ENCODE measurements at places on chromosomes 6 and 20.

DNA sequence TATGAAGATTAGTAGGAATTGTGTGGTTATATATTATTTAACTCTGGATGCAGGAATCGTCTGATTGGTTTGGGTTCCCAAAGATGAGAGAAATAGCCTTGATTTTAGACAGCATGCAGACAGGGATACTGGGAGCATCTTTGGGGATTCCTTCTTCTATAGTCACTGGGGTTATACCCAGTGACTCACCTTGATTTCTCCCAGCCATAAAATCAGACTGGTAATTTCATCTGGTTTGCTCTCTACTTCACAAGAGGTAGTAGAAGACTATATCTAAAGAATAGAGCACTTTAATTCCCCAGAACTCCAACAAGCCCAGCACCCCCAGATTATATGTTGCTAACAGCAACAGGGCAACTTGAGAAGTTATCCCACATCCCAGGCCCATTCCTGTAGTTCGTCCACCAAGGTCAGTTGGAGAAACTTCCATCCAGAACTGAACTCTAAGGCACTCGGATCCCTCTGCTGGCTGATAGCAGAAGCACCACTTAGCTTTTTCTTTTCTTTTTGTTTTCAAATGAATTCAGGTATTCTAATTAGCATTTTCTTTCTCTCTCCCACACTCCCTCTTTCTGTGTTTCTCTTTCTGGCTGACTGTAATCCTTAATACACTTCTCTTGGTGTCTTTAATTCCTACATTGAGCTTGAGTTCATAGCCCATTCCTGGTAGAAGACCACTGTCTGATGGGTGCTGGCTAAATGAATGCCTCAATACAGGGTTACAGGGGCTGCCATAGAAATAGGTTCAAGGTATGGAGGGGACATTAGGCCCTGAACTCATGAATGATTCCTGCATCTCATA lies 20.4 kb upstream of the EFHC1 start:
- DNase-seq: no peak

DNA sequence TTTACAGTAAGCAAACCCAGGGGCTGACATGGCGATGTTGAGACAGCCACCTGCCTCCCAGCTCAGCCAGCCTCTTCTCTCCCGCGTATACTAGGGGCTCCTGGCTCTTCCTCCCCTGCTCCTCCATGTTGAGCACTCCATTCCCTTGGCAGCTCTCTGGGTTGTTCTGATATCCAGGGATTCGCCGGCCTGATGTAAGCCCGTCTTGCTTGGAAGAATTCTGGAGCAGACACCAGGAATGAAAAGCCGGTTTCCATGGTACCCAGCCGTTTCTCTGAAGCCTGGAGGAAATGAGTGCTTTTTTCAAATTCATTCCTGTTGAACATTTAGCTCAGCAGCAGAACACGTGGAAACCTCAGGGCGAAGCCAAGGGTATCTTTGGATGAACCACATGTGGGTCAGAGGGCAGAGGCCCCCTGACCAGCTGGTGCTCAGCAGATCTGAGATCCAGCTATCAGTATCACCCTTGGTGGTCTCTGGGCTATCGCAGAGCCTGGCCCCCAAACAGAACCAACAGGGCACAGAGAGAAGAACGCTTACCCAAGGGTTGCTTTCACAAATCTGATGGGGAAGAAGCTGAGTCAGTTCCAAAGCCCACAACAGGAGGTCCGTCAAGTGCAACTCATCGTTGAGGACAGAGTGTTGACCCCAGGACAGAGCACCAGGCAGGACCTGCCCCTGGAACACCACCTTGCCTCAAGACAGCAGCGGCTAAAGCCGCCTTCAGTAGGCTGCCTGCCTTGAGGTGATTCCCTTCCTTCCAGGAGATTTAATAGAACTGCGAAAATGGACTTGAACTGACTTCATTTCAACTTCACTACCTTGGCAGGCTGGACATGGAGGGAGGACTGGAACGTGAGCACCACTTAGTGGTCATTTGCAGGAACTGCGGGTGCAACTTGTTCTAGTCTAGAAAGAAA lies 96.1 kb upstream of the RIN2 start:
- DNase-seq: peak; percentile 32

- DNase-seq: no peak
These were observed 75.7 kb downstream of the AGPAT4 start for GRCh38 chr6:161198176-161198575.

- no peak for DNase-seq
These were observed 378.7 kb upstream of the HSF2 start for GRCh38 chr6:122020588-122021264.

DNA sequence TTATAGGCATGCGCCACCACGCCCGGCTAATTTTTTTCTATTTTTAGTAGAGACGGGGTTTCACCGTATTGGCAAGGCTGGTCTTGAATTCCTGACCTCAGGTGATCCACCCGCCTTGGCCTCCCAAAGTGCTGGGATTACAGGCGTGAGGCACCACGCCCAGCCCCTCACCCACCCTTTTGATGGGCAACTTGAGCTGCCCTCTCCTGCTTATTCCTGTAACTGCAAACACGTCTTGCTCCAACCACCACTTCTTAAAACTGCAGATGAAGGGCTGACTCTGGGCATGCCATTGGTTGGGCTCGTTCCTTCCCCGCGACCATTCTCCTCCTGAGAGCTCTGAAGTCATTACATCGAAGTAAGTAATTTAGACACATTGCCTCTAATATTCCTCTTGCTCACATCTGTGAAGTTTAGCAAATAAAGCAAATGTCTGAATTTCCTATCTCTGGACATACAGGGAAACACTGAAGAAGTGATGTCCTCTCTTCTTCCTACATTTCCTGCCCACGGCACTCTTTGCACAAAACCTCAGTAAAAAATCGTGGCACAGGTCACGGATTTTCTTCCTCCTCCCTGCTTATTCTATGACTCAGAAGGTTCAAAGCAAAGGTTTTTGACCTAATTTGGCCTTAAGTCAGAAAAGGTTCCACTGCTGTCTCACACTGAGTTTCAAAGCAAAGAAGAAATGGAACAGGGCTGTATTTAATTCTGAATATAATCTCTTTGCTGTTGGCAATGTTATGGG lies 117.5 kb downstream of the GMPR start:
- no peak for DNase-seq

GRCh38 chr20:9360431-9360830 lies 154.0 kb upstream of the LAMP5 start:
- DNase-seq: no peak

- no peak for DNase-seq
These were observed 31.8 kb downstream of the MYB start for GRCh38 chr6:135212935-135213334.

- no peak for DNase-seq
These were observed 10.2 kb downstream of the UNC5CL start for GRCh38 chr6:41028561-41029412.

GRCh38 chr6:34652263-34652662 lies 44.3 kb downstream of the ILRUN start:
- DNase-seq: no peak

- no peak for DNase-seq
These were observed 15.4 kb downstream of the FIG4 start for GRCh38 chr6:109706513-109706912.

DNA sequence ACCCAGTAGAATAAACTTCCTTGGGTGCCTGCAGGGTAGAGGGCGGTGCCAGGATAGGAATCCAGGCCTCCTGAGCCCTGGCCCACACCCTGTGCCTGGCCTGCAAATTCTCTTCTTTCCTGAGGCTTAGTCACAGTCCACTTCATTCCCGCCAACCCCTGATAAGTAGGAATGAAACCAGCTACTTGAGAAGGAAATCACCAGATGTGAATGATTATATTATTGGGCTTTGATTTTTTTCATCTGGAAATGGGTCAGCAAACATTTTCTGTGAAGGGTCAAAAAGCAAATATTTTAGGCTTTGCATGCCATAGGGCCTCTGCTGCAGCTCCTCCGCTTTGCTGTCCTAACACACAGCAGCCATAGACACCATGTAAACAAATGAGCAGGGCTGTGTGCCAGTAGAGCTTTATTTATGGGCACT lies 50.2 kb downstream of the STK35 start:
- DNase-seq: no peak

- no peak for DNase-seq
These were observed 34.0 kb downstream of the NUDT3 start for GRCh38 chr6:34358389-34358905.

GRCh38 chr20:1333462-1334369 lies 4.8 kb upstream of the SDCBP2 start:
- DNase-seq: peak; percentile 14

DNA sequence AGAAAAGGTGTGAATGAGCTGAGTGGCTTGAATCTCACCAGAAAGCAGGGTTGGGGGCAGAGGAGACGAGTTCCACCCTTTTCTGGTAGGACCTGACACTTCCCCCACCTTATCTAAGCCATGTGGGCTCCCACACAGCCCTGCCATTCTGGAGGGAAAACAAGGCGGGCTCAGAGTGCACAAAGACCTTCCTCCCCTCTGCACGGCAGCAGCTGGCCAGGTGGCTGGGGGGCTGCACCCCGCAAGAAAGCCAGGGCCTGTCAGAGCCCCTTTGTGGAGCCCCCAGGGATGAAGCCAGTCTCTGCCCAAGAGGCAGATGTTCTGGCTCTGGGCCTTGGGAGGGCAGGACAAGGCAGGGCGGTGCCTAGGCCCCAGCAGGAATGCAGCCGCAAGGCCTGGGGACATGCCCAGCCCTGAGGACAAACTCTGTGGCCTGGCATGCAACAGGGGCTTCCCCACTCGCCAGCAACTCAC lies 48.4 kb upstream of the DSN1 start:
- no peak for DNase-seq

GRCh38 chr20:20084296-20084752 lies 32.0 kb downstream of the CFAP61 start:
- no peak for DNase-seq

GRCh38 chr20:47970282-47970903 lies 185.1 kb upstream of the SULF2 start:
- DNase-seq: no peak

- DNase-seq: no peak
These were observed 69.8 kb downstream of the DST start for GRCh38 chr6:56572788-56573471.

- no peak for DNase-seq
These were observed 53.3 kb upstream of the L3MBTL3 start for GRCh38 chr6:129965096-129965495.

DNA sequence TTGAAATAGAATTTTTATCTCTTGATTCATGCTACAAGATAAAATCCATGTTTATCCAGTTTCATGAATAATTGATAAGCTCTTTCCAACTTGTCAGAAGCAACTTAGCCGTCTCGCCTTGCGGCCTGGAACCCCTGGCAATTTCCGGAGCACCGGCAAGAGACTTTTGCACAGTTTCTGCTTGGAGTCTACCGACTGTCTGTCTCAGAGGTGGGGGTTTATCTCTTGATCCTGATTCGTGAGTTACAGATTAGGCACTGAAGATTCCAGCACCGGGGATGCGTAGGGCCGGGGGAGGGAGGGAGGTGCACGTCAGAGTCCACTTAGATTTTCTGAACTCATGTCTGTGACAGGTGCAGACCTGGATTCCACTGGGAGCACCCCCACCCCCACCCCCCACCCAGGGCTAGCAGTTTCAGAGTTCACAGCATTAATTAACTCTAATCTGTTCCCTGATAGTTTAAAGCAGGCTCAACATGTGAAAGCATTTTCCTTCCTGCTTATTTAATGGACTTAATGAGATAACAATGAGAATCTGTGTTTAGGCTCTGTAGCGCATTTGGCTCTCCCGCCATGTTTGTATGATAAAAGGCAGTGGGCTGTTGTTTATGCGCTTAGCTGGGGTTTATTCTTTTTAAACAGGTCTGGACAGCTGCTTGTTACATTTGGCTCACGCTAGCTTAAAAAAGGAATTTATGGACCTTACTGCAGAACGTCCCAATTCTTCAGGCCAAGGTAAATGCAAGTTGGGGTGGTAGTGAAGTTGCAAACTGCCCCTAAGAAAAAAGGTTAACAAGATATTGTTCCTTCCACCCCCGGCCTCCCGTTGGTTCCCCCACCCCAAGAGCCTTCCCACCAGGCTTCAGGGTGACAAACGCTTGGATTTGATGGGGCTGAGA lies 8.1 kb upstream of the APCDD1L start:
- DNase-seq: no peak

DNA sequence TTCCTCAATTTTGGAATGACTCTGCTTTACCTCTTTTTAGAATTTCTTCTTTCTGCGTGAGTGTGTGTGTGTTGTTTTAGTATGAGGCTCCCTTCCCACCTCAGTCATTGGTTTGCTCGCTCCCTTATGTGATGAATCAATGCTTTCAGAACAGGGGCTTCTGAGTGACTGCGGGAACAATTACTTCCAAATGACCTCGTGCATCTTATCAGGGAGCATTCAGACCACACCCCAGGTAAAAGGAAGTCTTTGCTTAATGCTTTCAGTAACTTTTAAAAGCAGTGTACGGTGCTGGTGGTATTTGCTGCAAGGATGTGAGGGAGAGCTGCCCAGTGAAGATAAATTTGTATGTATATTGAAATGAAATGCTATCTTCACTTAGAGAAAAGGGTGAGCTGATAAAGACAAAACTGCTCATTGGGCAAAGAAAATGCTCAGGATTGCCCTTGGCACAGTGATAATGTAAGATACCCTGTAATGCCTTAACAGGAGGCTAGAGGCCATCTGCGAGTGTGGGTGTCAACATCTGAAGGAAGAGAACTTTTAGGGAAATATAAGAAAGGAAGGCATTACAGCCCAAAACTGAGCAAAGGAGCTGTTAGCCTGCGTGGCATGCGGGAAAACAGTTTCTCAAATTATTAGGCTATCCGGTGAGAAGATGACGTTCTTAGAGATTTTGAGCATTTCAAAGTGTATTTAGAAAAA lies at the start of gene MLIP:
MLIP (plus strand) TSS at position 103 of the 705 bp plus-strand sequence; CDS start at position 140, 37 bp downstream.
- DNase-seq: no peak

- no peak for DNase-seq
These were observed 265.9 kb downstream of the PRL start for GRCh38 chr6:22030730-22031619.

GRCh38 chr6:128710315-128710714 lies 172.6 kb upstream of the LAMA2 start:
- no peak for DNase-seq

- DNase-seq: no peak
These were observed 17.4 kb upstream of the CTNNBL1 start for GRCh38 chr20:37676440-37676839.

GRCh38 chr6:49915035-49915434 lies 48.7 kb upstream of the CRISP1 start:
- no peak for DNase-seq

DNA sequence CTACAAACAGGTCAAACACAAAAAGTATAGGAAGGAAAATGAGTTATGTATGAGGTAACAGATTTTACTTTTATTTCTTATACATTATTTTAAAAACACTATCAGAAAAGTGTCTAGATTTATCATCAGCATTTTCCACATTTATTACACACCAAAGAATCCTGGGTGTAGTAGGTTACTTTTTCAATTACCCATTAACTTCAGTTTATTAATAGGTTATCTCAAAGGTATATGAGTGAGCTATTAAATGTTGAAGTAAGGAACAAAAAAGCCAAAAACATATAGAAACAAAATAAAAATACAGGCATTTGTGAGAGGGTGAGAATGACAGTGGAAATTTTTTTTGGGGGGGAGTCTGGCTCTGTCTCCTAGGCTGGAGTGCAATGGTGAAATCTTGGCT lies 150.5 kb downstream of the SIM1 start:
- DNase-seq: no peak
